ENCODE measurements at places on chromosomes 7 and 10. TPM values are rescaled to one million over a fixed set of nuclear protein-coding genes. Genes with fewer than 3 reads are reported as not detected.

MYL10 gene
- not detected for total RNA-seq

RBM17 gene
- total RNA-seq = 54.7 TPM

MINPP1 gene
- total RNA-seq = 33.6 TPM

FKBP14 gene
- total RNA-seq = 32.4 TPM
